Renal cortical epithelial cell (primary cell): ENCODE measurements at places on chromosomes 1 and 21.
A peak's percentile ranks its signal among the peaks of the same experiment; 100 is the strongest.

DNA sequence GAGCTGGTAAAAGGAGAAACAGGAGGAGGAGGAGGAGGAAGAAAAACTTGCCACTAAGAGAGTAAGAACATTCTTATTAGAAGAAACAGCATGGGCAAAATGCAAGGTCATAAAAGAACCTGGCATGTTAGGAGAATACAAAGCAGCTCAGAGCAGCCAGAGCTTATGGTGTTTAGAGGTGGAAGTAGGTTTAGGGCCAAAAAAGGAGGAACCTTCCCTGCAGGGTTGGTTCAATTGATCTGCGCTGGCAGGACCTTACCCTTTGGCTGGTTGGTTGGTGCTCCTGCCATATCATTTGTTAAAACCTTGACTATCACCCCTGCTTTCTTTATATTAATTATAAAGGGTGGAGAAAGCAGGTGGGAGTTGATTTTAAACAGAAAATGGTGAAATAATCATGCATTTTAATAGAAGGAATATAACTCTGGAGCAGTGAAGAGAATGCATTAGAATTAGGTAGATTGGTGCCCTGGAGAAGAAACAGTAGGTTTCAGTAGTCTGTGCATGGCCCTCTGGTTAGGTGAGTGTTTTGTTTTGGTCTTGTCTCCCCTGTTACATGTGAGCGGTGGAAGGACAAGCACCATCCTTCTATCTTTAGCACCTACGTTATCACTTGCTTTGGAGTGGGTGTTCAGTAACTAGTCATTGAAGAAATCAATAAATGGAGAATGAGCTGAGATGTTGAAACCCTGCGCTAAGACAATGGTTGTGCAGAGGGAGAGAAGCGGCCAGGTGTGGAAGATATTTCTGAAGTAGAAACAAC lies 110.4 kb upstream of the NGF start:
- DNase-seq, result no peak

DNA sequence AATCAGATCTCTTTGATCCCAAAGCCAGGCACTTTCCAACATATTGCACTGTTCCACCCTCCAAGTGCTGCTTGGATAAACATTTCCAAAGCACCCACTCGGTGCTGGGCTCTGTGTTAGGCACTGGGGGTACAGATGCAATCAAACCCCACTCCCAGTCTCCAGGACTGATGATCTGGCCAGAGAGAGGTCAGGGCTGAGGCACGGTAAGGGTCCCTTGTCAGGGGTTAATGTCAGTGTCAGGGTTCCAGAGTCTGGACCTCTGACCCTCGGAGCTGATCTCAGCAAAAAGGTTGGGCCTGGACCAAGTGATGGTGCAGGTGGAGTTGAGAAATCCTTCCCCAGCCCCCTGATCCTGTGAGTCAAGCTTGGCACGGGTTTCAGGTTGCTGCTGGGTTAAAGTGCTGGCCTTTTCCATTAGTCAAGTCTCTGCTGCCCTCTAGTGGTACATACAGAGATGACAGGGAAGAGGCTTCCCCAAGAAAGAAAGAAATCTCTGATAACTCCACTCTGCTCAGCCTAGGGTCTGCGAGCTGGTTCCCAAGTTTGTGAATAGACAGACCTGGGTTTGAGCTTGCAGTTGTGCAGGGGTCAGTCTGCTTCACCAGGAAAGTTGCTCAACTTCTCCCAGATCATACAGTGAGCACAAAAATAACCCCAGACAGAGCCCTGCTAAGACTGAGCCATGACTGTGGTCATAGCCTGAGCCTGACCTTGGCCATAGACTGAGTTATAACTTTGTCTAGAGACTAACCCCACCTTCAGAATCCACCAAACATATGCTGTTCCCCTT lies 74.6 kb downstream of the DMRTA2 start:
- peak; percentile 80 for DNase-seq

- DNase-seq, result peak; percentile 84
Observed at GRCh38 chr1:168709405-168710363, 19.3 kb downstream of the DPT start.

GRCh38 chr1:30305061-30305460 lies 418.3 kb downstream of the MATN1 start:
- no peak for DNase-seq

GRCh38 chr1:42740851-42741580 lies 980 bp upstream of the CLDN19 start:
- DNase-seq, result no peak

- no peak for DNase-seq
Observed at GRCh38 chr1:110048923-110049601, 14.6 kb downstream of the STRIP1 start.

- no peak for DNase-seq
Observed at GRCh38 chr1:27554293-27554692, 49.7 kb downstream of the AHDC1 start.

GRCh38 chr1:184152974-184153373 lies 101.4 kb downstream of the TSEN15 start:
- DNase-seq, result no peak

- no peak for DNase-seq
Observed at GRCh38 chr21:42319376-42319775, 4.2 kb upstream of the TFF3 start.

GRCh38 chr1:58836408-58836807 lies 52.6 kb upstream of the JUN start:
- peak; percentile 43 for DNase-seq

GRCh38 chr1:190679044-190679443 lies 201.4 kb upstream of the BRINP3 start:
- DNase-seq, result no peak

DNA sequence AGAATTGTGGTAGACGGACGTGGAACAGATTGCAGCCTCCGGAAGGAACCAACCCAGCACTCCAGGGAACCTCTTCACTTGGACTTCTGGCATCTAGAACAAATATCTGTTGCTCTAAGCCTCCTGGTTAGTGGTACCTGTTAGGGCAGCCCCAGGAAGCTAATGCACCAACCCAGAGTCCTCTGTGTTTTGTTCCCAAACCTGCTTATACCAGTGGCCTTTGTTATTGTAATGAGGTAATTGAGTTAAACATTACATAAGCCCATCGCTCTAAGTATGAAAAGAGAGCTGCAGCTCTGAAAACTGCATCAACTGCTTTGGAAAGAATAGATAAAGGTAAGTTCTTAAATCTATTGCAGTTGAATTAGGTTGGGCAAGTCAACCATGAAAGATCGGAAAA lies 516.7 kb downstream of the NPHP4 start:
- DNase-seq, result no peak

GRCh38 chr1:110174961-110175360 lies 24.7 kb downstream of the SLC6A17 start:
- DNase-seq, result no peak

- no peak for DNase-seq
Observed at GRCh38 chr1:212238552-212238951, 46.7 kb upstream of the PPP2R5A start.

GRCh38 chr1:118304722-118305359 lies 119.8 kb upstream of the SPAG17 start:
- DNase-seq, result peak; percentile 39

DNA sequence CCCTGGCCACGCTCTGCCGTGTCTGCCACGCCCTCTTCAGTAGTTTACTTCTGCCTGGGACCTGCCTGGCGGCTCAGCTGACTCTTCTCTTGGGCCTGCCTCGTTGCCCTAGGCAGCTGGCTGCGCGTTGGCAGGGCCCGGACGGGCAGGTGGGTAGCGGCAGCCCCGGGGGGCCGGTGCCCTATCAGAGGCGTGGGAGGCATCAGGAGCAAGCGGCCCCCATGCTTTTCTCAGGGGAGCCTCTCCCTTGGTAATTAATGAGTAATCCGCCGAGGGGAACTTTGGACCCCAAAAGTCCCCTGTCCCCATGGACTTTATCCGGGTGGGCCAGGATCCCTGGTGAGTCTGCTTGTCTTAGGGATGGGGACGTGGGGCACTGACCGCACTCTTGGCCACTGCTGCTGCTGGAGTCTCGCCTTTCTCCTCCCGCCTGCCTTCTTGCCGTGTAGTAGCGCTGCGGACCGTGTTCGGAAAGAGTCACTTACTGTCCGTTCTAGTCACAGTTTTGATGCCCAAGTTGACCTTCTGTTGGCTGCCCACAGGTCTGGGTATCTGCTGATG lies 22.7 kb downstream of the SKI start:
- DNase-seq, result no peak

- DNase-seq, result peak; percentile 58
Observed at GRCh38 chr1:110312188-110313121, 26.7 kb upstream of the RBM15 start.

DNA sequence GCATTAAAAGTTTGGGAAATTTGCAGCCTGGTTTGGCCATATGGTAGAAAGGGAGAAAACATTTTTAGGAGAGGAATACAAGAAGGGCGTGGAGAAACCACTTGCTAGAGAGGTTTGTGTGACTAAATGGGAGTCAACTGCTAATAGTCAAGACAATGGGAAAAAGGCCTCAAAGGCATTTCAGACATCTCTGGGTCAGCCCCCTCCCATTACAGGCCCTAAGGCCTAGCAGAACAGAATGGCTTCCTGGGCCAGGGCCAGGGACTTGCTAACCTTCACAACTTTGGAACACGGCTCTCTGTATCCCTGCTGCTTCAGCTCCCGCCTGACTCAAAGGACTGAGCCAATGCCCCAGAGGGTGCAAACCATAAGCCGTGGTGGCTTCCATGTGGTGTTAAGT lies 752.3 kb upstream of the ADAMTS5 start:
- DNase-seq, result peak; percentile 7

- no peak for DNase-seq
Observed at GRCh38 chr21:33302055-33302454, 22.7 kb upstream of the IFNAR1 start.

- no peak for DNase-seq
Observed at GRCh38 chr21:44704636-44705001, 6.8 kb downstream of the TSPEAR start.

DNA sequence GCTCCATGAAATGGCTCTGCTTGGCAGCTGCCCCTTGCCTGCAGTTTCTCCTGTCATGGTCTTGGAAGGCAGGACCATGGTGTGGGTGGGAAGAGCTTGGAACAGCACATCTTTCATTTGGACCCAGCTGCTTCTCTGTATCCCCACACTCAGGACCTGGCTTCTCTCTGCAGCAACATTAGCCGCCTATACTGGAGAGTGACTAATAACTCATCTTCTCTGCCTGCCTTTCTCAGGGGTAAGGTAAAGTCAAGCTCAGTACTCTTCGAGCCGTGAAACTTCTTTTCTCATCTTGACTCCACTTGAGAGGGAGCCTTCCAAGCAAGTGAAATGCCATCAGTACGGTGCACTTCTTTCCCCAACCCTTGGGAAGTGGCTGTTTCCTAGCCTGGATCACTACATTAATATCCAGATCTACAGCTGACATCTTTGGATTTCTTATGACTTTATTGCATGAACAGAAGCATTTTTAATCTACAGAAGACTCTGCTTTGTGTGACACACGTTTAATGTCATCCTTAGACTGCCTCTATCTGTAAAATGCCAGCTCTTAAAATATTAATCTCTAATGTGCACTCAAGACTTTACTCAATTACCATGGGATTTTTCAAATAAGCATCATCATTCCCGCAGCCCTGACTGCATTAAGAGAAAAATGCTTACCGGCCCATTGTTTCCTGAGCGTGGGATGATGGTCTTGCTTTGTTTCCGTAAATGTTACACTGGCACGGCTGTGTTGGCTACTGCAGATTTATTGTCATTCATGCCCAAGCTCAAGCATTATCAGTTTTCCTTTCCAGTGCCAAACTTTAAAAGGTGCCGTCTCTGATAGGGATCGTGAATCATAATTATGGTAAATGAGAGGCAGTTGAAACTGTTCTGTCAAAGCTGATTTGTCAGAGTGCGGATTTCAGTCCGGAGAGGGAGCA lies 242.9 kb downstream of the HHAT start:
- DNase-seq, result no peak

- DNase-seq, result no peak
Observed at GRCh38 chr1:200654660-200655059, 15.0 kb downstream of the DDX59 start.

DNA sequence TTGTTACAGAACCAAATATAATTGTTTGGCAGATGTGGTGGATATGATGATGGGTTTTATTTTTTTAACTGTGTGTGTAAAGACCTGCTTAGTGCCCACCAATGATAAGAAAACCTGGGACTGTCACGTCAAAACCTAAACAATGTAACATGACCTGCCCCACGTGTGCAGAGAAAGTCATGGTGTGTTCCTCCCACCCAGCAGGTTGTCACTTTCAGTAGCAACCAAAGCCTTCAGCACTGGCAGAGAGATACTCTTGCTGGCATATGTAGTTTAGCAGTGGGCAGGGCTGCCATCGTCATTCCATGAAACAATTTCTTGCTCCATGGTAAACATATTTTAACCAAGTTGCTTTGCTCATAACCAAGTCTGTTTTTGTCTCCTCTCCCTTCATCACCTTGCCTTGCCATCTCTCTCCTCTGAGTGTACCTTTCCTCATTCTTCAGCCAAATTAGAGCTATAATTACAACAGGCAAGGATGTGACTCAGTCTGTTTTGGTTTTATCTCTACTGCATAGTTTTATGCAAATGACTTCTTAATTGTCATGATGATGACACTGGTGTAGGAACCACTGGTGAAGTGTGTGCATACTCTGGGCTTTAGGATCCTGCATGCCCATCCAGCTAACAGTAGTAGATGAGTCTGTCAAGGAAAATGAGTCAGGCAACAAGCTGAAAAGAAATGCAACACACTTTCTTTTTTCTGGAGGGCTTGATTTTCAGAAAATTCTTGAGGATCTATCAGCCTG lies 150.3 kb downstream of the EDEM3 start:
- DNase-seq, result no peak
